ENCODE measurements at places on chromosomes 6 and 20.
A peak's percentile ranks its signal among the peaks of the same experiment; 100 is the strongest.

GRCh38 chr6:161393839-161394364 is 120.0 kb upstream of the AGPAT4 start:
- peak; percentile 88 for DNase-seq

GRCh38 chr6:157946865-157947532 is 34.7 kb upstream of the SYNJ2 start:
- DNase-seq = peak; percentile 13

- no peak for DNase-seq
These were observed 501.3 kb downstream of the CD109 start for GRCh38 chr6:74197310-74197709.

GRCh38 chr6:32839356-32839755 is 817 bp upstream of the TAP2 start:
- DNase-seq = peak; percentile 5
